ENCODE measurements at places on chromosomes 6 and 20. TPM values are rescaled to one million over a fixed set of nuclear protein-coding genes. Genes with fewer than 3 reads are reported as not detected.

DNA sequence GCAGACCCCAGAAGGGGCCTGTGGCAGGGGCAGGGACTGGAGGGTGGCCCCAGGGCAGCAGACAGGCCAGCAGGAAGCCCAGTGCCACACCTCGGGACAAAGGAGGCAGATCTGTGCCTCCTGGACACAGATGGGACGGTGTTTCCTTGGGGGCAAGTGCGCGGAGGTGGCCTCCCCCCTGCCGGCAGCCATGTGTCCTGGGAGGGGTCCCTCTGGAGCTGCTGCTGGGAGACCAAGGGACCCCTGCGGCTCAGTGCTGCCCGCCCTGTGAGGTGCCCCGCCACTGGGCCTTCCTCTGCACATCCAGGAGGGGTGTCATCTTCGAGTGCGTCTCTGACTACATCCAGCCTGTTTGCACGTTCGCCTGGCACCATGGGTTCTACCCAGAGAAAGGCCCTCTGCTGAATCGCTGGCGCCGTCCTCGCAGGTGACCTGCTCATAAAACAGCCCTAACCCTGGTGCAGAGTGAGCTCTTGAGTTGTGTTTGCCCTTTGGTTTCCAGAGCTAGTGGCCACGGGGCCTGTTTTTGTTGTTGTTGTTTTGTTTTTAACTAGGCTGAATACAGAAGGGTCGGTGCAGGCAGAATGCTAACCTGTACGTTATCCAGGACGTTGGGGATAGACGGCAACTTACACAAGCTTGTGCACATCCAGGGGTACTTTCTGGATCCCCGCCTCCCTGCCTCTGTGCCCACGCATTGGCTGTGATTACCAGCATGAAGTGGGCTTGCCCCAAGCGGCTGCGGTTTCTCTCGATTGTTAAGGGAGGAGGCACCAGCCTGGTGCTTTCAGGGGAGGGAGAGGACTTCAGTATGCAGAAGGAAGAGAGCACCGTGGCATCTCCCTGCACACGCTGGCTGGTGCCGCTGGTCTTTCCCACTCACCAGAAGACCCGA is 1.3 kb upstream of the KCNQ2 start:
- no peaks in the 10 kb centered on the region for H3K36me3 ChIP-seq
- no peaks in the 10 kb centered on the region for H3K4me1 ChIP-seq
- peaks cover 22% of the 10 kb centered on the region for H3K27me3 ChIP-seq
- no peak overlapping the region for H3K4me3 ChIP-seq
- H3K27ac ChIP-seq: no peak overlapping the region
- no peak for DNase-seq

Gene TAP2
- total RNA-seq: 337 TPM

DNA sequence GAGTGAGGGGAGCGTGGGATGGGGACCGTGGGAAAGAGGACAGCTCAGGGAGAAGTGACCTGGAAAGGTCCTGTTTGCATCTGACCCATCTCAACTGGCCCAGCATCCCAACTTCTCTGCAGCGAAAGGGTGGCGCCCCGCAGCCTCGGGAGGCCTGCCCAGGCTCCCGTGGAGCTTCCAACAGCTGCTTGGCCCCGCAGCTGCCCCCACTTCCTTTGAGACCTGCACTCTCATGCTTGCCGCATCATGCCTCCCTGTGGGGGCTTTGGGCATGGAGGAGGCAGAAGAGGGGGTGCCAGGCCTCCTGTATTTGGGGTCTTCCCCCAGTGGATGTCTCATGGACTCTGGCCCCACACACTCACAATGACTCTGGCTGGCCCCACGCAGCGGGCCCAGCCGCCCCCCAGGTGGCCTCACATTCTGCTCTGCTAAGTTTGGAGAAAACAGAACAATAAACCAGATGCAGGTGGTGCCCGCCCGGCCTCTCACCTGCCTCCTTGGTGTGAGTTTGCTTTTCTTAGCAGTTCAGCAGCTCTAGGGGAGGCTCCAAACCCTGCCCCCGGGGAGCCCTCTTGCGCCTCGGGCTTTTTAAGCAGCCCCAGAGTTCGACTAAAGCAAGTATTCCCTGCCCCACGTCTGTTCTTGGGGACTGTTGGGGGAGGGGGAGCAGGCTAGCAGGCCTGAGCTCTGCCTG is 40.7 kb downstream of the CPXM1 start:
- H3K27me3 ChIP-seq: peaks cover 20% of the 10 kb centered on the region
- H3K36me3 ChIP-seq: no peaks in the 10 kb centered on the region
- no peak overlapping the region for H3K27ac ChIP-seq
- no peak for DNase-seq
- H3K4me3 ChIP-seq: no peak overlapping the region
- no peaks in the 10 kb centered on the region for H3K4me1 ChIP-seq

DNA sequence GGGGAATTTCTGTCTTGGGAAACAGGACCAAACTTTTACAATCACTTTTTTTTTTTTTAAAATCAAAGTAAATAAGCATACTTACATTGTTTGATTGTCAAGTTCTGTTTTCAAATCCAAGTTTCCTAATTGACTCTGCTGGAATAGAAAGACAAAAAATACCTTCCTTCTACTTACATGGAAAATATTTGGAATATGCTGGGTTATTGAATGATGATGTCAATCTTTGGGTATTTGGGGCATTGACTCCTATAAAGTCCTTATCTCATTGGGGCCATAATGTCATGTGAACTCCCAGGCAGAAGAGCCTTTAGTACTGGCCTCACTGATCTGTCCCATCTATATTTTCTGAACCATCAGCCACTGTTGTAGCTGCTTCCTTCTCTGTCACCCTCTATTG is 122.6 kb upstream of the NOX3 start:
- H3K27me3 ChIP-seq: peaks cover 3% of the 10 kb centered on the region
- H3K27ac ChIP-seq: no peak overlapping the region
- no peak for DNase-seq
- no peak overlapping the region for H3K4me3 ChIP-seq
- H3K36me3 ChIP-seq: no peaks in the 10 kb centered on the region
- no peaks in the 10 kb centered on the region for H3K4me1 ChIP-seq

- H3K4me1 ChIP-seq: no peaks in the 10 kb centered on the region
- DNase-seq: no peak
- no peak overlapping the region for H3K27ac ChIP-seq
- no peak overlapping the region for H3K4me3 ChIP-seq
- H3K36me3 ChIP-seq: no peaks in the 10 kb centered on the region
These were observed 91.7 kb downstream of the MTFR2 start for GRCh38 chr6:136158387-136158821.

GRCh38 chr6:89398762-89399525 is 13.1 kb downstream of the RRAGD start:
- no peak overlapping the region for H3K4me3 ChIP-seq
- H3K4me1 ChIP-seq: no peaks in the 10 kb centered on the region
- no peaks in the 10 kb centered on the region for H3K27me3 ChIP-seq
- no peak for DNase-seq
- no peak overlapping the region for H3K27ac ChIP-seq
- no peaks in the 10 kb centered on the region for H3K36me3 ChIP-seq

GRCh38 chr6:112179631-112180030 is 74.7 kb downstream of the LAMA4 start:
- no peaks in the 10 kb centered on the region for H3K4me1 ChIP-seq
- no peak overlapping the region for H3K27ac ChIP-seq
- peaks cover 36% of the 10 kb centered on the region for H3K27me3 ChIP-seq
- H3K4me3 ChIP-seq: no peak overlapping the region

Gene SNAI1
- total RNA-seq: 0.15 TPM

GRCh38 chr6:111076024-111076695 is 11.1 kb upstream of the SLC16A10 start:
- no peak for DNase-seq
- H3K4me3 ChIP-seq: no peak overlapping the region
- peak overlapping the region; percentile 48 for H3K27ac ChIP-seq
- no peaks in the 10 kb centered on the region for H3K4me1 ChIP-seq

- peak overlapping the region; percentile 78 for H3K27ac ChIP-seq
- H3K4me3 ChIP-seq: peak overlapping the region; percentile 78
- H3K4me1 ChIP-seq: peaks cover 67% of the 10 kb centered on the region
- peaks cover 27% of the 10 kb centered on the region for H3K36me3 ChIP-seq
These were observed 11.1 kb downstream of the FAM110A start for GRCh38 chr20:844473-845225.
